Caudate nucleus (tissue), 63 donors: ENCODE measurements at places on chromosomes 1 and 21.

DNA sequence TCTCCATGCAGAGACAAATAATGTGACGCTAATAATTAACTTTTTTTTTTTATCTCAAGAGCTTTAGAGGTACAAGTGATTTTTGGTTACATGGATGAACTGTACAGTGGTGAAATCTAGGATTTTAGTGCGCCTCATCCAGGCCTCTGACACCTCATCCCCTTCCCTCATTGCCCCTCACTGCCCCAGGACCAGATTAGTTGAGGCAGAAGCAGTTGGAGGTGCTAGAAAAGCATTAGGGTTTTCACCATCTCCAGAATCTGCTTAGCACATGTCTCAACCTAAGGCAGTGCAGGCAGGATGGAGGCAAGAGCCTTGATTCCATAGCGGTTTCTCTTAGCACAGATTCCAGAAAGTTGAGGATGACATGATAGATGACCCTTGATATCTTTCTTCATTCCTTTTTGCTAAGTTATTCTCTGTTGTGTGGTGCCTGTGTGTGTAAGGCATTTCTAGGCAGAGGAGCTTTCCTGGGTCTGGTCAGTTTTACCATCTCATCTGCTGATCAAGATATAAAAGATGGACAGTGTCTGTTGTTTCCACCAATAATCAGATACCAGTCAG, 16.3 kb upstream of the IL10 start:
- no peak for DNase-seq

GRCh38 chr1:151851886-151852285, 1.6 kb downstream of the THEM5 start:
- DNase-seq: no peak

DNA sequence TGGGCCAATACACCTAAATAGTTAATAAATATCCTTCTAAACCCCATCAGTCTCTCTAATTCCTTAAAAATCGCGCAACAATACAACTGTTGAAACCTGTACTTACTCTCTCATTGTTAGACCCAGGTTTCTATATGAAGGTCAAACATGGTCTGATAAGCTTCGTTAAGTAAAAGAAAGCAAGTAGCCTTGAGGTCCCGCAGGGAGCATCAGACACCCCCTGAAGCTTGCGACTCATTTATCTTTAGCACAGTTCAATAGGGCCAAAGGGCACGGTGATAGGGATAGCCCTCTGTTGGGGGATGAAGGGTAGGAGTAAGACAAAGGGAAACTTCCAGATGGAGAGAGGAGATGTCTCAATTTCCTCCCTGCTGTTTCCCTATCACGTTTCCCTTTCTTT, 27.3 kb upstream of the THEM4 start:
- no peak for DNase-seq

- no peak for DNase-seq
Measured at GRCh38 chr1:205510308-205510950, 6.0 kb downstream of the CDK18 start.

- DNase-seq: peak; percentile 32
Measured at GRCh38 chr1:61052395-61053225, 29.8 kb upstream of the NFIA start.

DNA sequence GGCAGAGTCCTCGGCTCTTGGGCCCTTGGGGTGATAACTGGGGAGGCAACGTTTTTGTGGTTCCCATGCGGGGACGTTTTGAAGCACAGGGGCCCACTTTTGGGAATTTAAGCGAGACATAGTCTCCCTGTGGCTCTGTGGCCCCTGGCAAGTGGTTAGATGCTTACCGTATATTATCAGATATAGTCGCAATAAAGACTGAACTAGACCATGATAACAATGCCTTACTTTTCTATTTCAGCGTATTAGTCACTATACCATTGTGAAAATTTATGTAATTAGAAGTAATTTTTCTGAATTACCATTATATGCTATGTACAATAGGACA, 538 bp upstream of the RCAN1 start:
- DNase-seq: no peak

GRCh38 chr1:3335754-3336640, 118.5 kb upstream of the ARHGEF16 start:
- DNase-seq: no peak

DNA sequence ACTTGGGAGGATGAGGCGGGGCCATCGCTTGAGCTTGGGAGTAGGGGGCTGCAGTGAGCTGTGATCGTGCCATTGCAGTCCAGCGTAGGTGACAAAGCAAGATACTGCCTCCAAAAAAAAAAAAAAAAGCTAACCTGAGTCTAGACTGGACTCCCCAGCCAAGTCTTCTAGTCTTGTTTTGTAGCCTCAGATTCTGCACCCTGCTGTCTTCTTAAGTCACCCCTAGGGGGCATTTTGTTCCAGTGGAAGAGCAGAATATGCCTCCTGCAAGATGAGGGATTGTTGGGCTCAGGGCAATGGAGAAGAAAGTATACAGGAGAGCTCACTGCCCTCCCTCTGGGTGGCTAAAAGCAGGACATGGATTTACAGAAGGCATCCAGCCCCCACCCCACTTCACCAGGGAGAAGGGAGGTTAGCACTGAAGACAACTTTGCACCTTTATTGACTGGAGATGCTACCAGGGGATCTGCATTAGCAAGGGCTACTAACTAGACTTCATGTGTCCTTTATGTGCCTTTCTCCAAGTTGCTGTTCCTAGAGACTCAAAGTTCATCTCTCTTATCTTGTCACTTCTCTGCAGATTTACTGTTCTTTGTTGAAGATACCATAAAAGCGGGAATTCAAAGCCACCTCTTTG, 15.3 kb upstream of the RNF187 start:
- no peak for DNase-seq

- DNase-seq: peak; percentile 47
Measured at GRCh38 chr1:2322581-2323211, 68.7 kb downstream of the MORN1 start.

- DNase-seq: peak; percentile 74
Measured at GRCh38 chr1:5991381-5992025, 722 bp downstream of the NPHP4 start.

GRCh38 chr21:46604975-46605766, at the start of gene S100B:
Gene S100B (minus strand): TSS chr21:46605082. CDS start chr21:46602415, 2,667 bp downstream.
- DNase-seq: peak; percentile 84

DNA sequence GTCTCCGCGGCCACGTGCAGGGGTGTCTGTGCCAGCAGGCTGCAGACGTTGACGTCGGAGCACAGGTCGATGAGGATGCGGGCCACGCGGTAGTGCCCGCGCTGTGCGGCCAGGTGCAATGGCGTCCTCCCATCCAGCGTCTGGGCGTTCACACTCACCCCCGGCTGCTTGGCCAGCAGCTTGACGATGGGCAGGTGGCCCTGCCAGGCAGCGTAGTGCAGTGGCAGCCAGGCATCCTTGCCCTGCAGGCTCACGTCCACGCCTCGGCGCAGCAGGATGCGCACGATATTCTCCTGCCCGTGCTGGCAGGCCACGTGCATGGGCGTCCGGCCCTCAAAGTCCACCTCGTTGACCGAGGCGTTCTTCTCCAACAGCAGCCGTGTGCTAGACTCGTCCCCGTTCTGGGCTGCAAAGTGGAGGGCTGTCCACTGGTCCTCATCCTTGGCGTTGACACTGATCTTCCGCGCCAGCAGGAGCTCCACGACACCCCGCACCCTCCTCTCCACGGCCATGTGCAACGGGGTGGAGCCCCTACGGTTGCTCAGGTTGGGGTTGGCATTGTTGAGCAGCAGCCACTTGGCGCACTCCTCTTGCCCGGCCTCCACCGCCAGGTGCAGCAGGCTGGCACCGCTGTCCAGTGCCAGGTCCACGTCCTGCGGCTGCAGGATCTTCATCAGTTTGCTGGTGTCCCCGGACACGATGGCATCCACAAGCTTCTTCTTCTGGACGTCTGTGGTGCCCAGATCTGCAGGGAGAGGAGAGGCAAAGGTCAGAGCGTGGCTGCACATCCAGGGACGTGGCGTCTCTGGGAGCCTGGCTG, 25.4 kb downstream of the RIPK4 start:
- DNase-seq: no peak

DNA sequence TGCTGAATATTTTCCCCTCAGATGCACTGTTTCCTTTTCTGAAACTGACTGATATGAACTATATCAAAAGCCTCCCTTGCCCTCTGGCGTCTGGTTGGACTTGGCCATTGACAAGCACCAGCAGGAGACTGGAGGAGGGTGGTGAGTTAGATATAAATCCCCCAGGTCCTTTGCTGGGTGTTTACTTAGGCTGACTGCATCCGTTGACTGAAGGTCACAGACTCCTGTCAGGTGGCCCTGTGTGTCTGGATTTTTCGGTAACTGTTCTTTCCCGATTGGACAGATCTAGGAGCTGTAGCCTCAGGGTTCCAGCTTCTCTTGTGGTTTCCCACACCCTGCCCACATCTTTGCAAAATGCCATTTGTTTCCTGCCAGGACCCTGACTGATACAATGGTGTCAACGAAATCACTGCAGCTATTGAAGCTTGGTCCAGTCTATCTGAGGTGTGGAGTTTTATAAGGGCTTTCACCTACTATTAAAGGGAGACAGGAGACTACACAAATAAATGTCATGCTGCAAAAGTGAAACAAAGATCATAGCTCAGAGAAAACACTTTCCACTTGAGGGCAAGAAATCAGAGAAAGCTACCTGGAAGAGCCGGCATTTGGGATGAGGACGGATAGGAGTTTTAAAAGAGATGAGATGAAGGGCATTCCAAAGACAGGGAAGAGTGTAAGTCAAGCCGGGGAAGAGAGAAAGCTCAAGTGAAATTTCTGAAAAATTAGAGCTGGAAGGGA, 1.5 kb upstream of the MAGI3 start:
- DNase-seq: no peak

DNA sequence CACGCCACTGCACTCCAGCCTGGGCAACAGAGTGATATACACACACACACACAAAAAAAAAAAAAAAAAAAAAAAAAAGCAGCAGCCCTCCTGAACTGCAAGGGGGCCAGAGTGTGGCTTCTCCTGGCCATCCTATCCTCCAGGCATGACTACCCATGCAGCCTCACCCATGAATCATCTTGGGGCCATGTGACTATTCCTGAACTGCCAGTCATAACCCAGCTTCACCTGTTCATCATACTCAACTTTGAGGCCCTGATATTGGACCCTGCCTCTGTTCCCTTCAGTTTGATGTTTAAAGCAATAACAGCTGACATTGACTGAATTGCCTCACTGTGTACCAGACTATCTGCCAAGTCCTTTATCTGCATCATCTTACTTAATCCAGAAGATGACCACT, 2.8 kb upstream of the HPCAL4 start:
- DNase-seq: no peak

- no peak for DNase-seq
Measured at GRCh38 chr1:45908611-45909140, 105.3 kb downstream of the MAST2 start.

- no peak for DNase-seq
Measured at GRCh38 chr1:165445388-165445787, 462 bp upstream of the RXRG start.

DNA sequence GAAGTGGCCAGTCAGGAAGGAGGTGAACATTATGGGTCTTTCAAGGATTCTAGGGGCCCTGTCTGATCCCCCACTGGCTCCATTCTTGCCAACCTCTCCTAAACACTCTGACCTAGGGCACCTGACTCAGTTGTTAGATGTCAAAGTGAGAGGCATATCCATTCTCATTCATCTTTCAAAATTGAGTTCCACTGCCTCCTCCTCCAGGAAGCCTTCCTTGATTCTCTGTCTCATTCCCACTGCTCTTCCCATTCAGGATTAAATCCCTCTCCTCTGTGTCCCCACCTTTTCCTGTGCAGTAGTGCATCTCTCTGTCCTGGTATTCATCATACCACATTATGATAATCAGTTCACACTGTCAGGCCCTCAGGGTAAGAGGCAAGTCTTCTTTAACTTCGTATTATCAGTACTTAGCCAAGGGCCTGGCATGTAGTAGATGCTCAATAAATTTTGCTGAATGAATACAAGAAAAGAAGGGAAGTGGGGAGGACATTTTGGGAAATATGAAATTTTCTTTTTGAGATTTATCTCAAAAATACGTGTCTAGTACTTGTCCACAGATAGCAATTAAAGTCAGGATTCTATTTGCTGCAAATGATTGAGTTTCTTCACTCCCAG, 61.8 kb upstream of the ITPKB start:
- no peak for DNase-seq

GRCh38 chr1:223824712-223825111, 21.0 kb downstream of the TP53BP2 start:
- DNase-seq: no peak

DNA sequence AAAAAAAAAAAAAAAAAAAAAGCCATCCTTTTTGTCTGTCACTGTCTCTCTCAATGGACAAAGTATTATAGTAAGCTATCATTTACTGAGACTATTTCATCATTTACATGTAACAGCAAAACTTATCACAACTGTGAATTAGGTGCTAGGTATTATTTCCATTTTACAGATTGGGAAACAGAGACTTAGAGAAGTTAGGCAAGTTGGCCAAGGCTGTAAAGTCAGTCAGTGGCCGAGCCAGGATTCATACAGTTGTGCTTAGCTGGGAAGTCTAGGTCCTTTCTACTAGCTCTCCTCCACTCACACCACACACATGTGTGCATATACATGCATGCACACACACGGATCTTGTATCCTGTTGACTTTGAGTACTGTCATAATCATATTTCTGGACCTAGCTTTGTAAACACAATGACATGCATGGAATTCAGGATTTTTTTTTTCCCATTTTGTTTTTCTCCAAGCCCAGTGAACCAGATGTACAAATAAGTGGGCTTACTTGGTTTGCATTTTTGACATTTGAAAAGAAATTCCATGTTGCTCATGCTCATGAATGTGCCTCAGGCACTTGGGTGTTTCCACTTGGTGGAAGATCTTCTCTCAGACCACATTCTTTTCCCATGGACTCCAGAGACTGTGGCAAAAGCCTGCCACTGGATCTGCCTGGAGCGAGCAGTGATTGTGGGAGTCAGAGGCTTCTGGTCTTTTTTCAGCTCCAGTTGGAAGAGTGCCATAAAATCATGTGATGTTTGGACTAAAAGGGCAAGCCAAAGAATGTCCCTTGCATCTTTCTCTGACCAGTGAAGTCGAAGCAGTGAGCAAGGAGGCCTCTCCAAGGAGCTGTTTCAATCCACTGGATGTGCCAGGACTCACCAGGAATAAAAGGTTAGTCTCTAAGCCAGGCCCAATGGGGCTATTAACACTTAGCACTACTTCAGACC, 61.7 kb upstream of the DNAJC6 start:
- DNase-seq: no peak

- no peak for DNase-seq
Measured at GRCh38 chr1:98405581-98406074, 255.9 kb upstream of the SNX7 start.

GRCh38 chr1:109933856-109934711, 23.4 kb downstream of the CSF1 start:
- DNase-seq: no peak

DNA sequence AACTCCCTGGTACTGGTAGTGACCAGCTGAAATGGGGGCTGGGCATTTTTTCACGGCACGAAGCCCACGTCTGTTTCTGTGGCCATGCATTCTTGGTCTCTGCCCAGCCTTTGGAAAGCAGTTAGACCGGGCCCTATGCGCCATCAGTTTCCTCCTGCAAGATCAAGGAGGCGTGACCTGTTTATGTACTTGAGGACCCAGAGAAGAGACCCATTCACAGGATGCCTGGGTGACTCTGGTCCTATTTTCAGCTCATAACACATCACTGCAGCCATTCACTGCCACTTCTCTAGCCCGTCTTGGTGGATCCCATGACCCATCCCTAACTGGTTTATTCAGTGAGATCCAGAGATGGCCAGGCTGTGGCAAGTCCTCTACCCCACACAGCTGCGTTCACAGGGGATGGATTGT, 70.4 kb downstream of the SPSB1 start:
- DNase-seq: peak; percentile 43

GRCh38 chr1:38611664-38612211, 247.8 kb downstream of the RRAGC start:
- DNase-seq: no peak

- no peak for DNase-seq
Measured at GRCh38 chr1:22317231-22317919, 134.3 kb upstream of the ZBTB40 start.
